ENCODE measurements at places on chromosomes 7 and 10.
A peak's percentile ranks its signal among the peaks of the same experiment; 100 is the strongest.

GRCh38 chr10:110864662-110865140, 7.0 kb upstream of the PDCD4 start:
- DNase-seq, result peak; percentile 86

GRCh38 chr10:70978816-70979480, 90.6 kb upstream of the PCBD1 start:
- no peak for DNase-seq

- no peak for DNase-seq
Measured at GRCh38 chr10:22333975-22334282, 11.4 kb upstream of the SPAG6 start.

- no peak for DNase-seq
Measured at GRCh38 chr7:24842449-24843241, 85.4 kb upstream of the GSDME start.
